NCI-H226 (cell line): ENCODE measurements at places on chromosomes 2 and 18.
A peak's percentile ranks its signal among the peaks of the same experiment; 100 is the strongest.

- DNase-seq = no peak
Observed at GRCh38 chr2:168490946-168491605, 35.0 kb downstream of the CERS6 start.

DNA sequence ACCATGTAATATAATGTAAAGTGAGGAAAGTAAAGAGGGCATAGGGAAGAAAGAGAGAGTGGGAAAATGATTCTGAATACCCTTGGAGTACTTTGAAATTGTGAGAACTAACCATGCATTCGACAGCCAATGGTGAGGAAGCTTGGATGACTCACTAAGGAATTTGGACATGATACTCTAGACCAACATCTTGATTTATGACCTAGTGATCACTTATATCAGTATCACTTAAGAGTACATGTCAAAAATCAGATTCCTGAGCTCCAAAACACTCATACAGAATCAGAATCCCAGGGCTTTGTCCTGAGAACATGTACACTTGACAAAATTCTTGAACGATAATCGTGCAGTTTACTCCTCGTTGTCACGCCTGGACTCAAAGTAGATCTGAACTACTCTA, 1899.8 kb upstream of the PIK3C3 start:
- DNase-seq = peak; percentile 29

GRCh38 chr2:12971581-12972365, 255.0 kb downstream of the TRIB2 start:
- no peak for DNase-seq

DNA sequence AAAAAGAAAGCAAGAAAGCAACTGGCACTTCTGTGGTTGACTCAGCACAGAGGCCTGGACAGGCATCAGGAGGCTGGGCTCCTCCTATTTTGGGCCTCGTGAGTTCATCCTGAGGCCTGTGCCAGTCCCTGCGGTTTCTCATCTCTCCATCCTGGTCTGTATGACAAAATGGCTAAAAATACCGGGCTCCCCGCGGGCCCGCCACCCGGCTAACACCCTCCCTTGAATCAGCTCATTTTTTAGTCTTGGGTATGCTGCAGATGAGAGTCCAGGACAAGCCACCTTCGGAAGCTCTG, 62.3 kb upstream of the YWHAQ start:
- DNase-seq = peak; percentile 77

GRCh38 chr2:241941691-241942301, 72.3 kb downstream of the RTP5 start:
- no peak for DNase-seq

- no peak for DNase-seq
Observed at GRCh38 chr2:168200930-168201583, 46.3 kb downstream of the STK39 start.
